ENCODE measurements at places on chromosomes 7 and 10.
A peak's percentile ranks its signal among the peaks of the same experiment; 100 is the strongest.

- no peak for DNase-seq
These were observed 15.5 kb upstream of the MTPAP start for GRCh38 chr10:30364345-30365268.

GRCh38 chr10:114173603-114173920 lies 441 bp downstream of the CCDC186 start:
- DNase-seq = no peak

DNA sequence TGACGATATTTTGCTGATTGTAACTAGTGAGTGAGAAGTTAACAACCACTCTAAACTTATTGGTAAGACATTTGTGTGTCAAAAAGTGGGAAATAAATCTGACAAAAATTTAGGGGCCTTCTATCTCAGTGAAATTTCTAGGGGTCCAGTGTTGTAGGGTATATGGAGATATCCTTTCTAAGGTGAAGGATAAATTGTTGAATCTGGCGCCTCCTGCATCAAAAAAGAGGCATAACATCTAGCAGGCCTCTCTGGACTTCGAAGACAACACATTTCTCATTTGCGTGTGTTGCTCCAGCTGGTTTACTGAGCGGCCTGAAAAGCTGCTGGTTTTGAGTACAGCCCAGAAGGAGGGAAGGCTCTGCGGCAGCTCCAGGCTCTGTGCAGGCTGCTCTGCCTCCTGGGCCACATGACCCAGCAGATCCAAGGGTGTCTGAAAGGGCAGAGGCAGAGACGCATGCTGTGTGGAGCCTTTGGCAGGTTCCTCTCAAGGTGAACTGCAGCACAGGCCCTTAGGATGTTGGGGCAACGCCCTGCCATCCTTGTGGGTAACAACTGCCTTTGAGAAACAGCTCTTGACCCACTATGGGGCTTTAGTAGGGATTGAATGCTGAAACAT lies 72.4 kb downstream of the LMBR1 start:
- no peak for DNase-seq

DNA sequence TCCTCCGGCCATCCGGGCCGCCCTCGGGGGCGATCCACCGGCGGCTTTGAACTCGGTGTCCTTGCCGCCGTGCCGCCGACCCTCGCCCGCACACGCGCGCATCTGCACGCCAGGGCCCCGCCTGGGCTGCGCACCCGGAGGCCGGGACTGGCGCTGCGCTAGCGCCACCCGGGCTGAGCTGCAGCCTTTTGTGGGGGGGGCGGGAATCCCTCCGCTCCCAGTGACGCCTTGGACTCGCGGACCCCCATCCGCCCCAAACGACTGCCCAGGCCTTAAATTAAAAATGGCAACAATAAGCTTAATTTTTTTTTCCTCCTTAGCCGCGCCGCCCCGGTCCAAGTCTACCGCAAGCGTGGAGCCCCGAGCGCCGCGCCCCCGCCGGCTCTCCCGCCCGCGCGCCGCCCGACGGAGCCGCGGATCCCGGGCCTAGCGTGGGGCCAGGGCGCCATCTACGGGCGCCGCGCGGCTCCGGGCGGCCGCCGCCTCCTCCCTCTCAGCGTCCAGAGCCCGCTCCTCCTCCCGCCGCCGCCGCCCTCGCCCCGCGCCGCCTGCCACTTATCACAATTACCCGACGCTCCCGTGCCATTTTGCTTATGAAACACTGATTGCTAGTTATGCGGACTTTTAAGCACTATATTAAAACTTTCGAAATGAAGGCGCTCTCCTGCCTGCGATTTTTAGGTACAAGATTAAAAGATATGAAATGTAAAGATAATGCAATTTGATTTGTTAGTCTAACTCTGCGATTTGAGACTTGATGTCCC lies 7.5 kb upstream of the EBF3 start:
- no peak for DNase-seq

DNA sequence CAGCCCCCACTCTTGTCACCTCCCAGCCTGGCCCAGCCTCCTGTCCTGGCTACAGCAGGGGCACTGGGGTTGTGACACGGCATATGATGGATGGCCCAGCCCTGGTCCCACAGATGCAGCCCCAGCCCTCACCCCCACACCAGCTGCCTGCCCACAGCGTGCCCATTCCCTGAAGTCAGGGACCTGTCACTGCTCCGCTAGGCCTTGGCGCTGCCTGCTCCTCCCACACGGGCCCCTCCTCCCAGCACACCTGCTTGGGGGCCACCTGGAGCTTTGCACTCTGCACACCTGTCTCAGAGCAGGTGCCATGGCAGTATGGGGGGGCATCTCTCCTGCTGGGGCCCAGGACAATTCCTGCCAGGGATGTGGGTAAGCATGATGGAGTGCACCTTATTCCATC lies 3.5 kb downstream of the GCK start:
- no peak for DNase-seq

DNA sequence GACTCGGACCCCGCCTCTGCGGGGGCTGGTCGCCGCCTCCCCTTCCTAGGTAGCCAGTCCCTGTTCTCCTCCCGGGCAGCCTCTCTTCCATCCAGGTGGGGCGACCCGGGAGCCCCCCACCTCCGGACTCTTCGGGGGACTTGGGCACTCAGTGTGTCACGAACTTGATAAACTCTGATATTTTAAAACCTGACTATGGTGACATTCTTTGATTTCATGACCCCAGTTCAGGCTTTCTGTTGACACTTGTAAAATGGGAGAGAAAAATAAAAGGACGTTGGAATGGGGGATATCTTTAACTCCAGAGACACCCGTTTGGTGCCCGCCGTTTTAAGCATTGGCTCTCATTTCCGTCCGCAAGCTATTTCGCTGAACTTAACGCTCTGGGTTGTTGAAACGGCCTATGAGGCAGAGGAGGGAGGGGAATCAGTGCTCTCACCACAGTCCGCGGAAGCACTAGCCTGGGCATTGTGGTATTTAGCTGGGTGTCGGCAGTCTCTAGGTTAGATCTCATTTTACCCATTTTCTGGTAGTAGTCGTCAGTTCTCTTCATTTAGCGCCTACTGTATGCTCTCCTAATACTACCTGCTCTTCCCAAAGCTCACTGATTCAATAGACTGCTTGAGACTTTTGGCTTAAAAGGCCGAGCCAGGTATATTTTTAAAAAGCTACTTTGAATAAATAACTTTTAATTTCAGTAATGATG lies 738 bp downstream of the VPS26A start:
- DNase-seq = peak; percentile 54

DNA sequence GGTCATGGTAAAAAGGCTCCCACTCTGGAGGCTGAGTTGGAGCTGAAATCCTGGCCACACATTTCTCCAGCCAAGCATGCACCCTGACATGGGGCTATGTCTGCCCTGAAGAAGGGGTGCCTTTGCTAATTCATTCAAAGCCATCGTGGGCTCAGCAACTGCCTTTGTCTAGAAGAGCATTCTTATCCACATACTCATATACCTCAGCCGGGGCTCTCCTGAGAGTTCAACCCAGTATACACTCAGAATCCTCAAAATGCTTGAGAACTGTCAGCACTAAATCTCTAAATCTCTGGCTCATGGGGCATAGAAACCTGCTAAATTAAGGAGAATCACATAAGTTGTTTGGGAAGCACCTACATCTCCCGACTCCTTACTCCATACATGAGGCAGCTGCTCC lies 89.3 kb downstream of the MRPL32 start:
- peak; percentile 7 for DNase-seq

GRCh38 chr7:34354011-34354410 lies 304.0 kb upstream of the NPSR1 start:
- no peak for DNase-seq

- DNase-seq = no peak
These were observed 33.7 kb downstream of the R3HCC1L start for GRCh38 chr10:98168147-98168546.

DNA sequence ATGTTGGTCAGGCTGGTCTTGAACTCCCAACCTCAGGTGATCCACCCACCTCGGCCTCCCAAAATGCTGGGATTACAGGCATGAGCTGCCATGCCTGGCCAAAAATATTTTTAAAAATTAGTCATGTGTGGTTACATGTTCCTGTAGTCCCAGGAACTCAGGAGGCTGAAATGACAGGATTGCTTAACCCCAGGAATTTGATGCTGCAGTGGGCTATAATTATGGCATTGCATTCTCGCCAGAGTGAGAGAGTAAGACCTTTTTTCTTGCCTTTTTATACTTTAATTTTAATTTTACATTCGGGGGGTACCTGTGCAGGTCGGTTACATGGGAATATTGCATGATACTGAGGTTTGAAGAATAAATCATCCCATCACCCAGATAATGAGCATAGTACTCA lies 86.6 kb upstream of the ZNF92 start:
- DNase-seq = no peak

DNA sequence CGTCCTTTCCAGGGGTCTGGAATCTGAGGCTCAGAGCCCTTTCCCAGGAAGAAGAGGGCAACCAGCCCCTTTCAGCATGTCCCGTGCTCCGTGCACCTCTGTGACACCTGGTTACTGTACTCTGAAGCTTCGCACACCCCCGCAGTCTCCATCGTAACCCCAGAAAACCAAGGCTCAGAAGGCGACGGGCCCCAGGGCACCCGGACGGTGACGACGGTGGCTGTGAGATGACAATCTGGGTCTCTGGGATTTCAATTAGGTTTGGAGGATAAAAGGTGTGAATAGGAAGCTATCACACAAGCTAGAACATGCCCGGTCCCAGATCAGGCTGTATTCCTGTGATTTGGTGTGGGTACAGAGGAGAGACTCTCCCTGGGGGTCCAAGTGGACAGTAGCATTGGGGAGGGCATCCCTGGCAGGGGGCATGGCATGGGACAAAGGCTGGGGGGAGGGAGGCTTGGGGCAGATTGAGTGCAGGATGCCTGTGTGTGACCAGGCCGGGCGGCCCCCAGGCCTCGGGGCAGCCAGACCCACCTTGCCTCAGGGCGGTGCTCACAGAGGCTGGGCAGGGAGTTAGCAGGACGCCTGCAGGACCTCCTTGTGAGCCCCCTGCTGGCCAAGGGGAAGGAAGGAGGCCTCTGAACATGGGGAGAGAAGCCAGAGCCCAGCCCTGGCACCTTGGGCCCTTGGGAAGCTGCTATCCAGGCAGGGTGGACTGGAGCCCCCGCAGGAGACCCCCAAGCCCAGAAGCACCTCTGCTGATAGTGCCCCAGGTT lies 23.4 kb upstream of the PSMG3 start:
- DNase-seq = no peak

DNA sequence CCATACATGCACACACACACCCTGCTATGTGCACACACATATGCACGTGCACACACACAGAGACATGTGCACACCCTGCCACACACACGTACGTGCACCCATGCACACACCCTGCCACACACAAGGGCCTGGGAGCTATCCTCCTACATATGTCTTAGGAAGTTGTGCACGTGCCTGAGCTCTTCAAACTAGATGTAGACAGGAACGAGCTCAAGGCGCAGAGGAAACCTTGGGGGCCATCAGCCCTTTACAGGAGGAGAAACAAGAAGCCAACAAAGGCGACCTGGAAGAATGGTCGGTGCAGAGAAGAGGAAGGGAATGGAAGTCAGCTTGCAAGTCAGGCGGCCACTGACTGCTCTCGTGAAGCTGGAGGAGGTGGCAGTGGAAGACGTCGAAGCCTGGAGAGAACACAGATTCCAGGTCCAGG lies 58.7 kb downstream of the AOC1 start:
- DNase-seq = no peak

GRCh38 chr10:95767884-95768556 lies 12.1 kb downstream of the ENTPD1 start:
- peak; percentile 36 for DNase-seq

GRCh38 chr7:5692112-5692844 lies 89.2 kb downstream of the RNF216 start:
- DNase-seq = peak; percentile 97

GRCh38 chr10:73414230-73414945 lies 530 bp upstream of the ANXA7 start:
- DNase-seq = no peak

GRCh38 chr10:86282664-86283465 lies 83.7 kb downstream of the GRID1 start:
- no peak for DNase-seq

DNA sequence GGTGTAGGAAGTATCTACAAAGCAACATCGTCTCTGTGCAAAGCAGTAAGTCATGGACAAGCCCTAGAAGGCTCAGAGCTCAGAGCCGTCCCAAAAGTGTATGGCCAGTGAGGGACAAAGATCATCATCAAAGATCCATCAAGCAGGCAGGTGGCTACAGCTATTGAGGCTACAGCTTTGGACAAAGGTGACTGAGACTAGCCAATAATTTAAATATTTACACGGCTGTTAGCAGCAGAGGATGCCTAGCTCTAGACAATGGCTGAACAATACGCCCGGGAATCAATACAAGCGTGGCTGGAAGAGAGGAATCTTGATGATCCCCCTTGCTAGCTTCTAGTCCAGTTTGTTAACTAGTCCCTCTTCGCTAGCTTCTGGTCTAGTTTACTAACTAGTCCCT lies 17.9 kb downstream of the NMT2 start:
- no peak for DNase-seq

- no peak for DNase-seq
These were observed 2.7 kb downstream of the GPR85 start for GRCh38 chr7:113083816-113084495.

DNA sequence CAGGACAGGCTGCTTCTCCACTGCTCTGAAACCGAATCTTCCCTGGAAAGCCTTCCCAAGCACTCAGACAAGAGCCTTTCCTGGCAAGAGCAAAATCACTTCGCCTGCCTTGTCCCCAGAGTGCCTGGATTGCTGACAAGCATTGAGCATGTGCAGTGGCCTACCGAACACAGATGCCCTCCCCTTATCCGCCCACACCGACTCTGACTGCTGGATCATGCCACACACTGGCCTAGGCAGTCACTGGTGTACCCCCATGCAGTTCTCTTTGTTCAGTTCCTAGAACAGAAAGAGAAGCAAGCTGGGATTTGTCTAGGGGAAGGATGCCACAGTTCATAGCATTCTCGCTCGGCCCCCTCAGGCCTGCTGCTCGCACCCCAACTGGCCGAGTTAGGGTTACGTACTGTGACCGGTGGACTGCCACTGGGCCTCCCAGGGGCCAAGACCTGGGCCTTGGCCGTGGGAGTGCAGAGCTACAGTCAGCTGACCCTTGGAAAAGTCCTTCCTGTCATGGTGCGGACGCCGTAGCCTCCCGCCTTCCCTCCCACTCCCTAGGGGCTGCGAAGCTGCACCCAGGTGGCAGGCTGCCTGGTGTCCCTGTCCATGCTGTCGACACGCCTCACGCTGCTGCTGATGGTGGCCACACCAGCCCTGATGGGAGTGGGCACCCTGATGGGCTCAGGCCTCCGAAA lies 6.9 kb downstream of the ABCB8 start:
- DNase-seq = no peak

GRCh38 chr10:43899224-43899959 lies 250.7 kb upstream of the ZNF32 start:
- DNase-seq = no peak

GRCh38 chr7:131071786-131072504 lies 255.7 kb upstream of the MKLN1 start:
- peak; percentile 88 for DNase-seq

DNA sequence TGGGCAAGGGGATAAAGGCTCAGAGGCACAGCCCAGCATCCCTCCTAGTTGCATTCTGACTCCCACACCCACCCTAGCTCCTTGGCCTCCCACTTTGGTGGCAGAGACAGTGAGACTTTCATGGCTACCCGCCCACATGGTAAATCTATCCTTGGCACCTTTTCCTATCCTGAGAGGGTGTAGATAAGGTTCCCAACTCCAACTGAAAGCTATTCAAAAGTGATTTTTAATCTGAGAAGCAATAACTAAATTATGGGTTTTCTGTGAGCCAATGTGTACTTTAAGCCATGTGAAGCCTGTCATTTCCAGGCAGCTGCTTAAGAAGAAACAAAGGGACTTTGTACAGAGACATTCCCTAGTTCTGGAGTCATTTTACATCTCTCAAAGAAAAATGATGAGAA lies 9.1 kb downstream of the LAMB1 start:
- peak; percentile 32 for DNase-seq

GRCh38 chr10:73857446-73857845 lies 16.9 kb downstream of the CAMK2G start:
- DNase-seq = peak; percentile 66

GRCh38 chr7:32868116-32868515 lies 23.4 kb downstream of the KBTBD2 start:
- no peak for DNase-seq
